ENCODE measurements at places on chromosomes 3 and 15.

- no peak for DNase-seq
Observed at GRCh38 chr15:48522911-48523310, 122.6 kb downstream of the FBN1 start.

DNA sequence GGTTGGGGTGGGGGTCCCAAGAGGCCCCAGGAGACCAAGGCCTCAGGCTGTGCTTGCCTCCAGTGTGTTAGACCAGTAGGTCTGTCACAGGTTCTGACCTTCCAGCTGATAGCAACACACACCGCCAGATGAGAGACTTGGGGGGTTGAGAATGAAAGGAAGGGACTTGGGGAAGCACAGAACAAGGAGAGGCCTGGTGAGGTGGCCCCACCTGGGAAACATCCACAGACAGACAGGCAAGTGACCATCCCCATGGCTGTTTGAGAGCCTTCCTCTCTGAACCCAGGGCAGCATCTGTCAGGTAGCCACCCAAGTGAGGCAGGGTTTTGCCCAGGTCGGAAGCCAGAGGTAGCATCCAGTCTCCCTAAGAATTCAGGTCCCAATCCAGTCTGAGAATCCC is 35.0 kb upstream of the VPS8 start:
- DNase-seq, result no peak

- no peak for DNase-seq
Observed at GRCh38 chr3:60333710-60334109, 917.5 kb downstream of the FHIT start.

- DNase-seq, result no peak
Observed at GRCh38 chr3:197810901-197811300, 19.8 kb downstream of the LRCH3 start.

GRCh38 chr3:54901906-54902685 is 25.8 kb downstream of the LRTM1 start:
- DNase-seq, result no peak

Data from suppressor macrophage treated with lipopolysaccharide for 1 hour (primary cell).